ENCODE measurements at places on chromosomes 4 and X.

DNA sequence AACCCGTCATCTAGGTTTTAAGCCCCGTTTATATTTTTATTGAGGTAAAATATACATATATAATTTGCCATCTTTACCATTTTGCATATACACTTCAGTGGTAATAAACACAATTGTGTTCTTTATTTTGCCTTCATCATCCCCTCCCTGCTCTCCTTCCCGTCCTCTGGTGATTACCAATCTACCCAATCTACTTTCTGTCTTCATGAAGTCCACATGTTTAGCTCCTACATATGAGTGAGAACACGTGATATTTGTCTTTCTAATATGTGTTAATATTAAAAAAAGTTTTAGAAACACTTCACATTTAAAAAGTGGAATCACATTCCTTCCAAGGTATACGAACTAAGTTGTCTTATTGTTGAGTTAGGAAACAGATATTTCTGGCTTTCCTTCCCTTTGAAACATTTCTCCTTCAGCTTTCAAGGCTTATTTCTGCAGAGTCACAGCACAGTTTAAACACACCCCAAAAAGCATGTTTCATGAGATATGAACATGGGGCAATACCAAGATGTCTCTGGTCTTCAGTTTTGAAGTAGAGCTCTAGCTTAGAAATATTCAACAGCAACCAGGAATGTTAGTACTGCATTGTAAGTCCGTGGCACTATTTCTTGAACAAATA, 35.9 kb downstream of the GYPA start:
- no peak for DNase-seq

GRCh38 chrX:47293106-47293505, 60.3 kb downstream of the USP11 start:
- no peak for DNase-seq

GRCh38 chr4:109429545-109429944, 4.1 kb upstream of the SEC24B start:
- DNase-seq = no peak

DNA sequence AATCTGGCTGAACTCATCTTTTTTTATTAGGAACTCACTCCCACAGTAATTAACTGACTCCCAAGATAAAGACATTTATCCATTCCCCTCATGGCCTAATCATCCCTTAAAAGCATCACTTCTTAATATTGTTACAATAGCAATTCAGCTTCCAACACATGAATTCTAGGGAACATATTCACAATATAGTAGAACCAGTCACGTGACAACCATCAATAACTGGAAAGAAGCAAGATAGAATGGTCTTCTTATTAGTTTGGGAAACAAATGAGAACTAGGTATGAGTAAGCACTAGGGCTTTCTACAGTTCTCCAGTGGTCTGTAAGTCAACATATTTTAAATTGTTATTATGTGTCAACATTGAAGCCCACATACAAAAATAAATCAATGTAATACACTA, 170.1 kb downstream of the KLHL4 start:
- DNase-seq = no peak

- no peak for DNase-seq
Observed at GRCh38 chr4:114272226-114272625, 292.8 kb upstream of the ARSJ start.

- DNase-seq = no peak
Observed at GRCh38 chrX:132677233-132677716, 188.4 kb upstream of the MBNL3 start.

- no peak for DNase-seq
Observed at GRCh38 chr4:82696117-82696860, 102.3 kb downstream of the SCD5 start.

DNA sequence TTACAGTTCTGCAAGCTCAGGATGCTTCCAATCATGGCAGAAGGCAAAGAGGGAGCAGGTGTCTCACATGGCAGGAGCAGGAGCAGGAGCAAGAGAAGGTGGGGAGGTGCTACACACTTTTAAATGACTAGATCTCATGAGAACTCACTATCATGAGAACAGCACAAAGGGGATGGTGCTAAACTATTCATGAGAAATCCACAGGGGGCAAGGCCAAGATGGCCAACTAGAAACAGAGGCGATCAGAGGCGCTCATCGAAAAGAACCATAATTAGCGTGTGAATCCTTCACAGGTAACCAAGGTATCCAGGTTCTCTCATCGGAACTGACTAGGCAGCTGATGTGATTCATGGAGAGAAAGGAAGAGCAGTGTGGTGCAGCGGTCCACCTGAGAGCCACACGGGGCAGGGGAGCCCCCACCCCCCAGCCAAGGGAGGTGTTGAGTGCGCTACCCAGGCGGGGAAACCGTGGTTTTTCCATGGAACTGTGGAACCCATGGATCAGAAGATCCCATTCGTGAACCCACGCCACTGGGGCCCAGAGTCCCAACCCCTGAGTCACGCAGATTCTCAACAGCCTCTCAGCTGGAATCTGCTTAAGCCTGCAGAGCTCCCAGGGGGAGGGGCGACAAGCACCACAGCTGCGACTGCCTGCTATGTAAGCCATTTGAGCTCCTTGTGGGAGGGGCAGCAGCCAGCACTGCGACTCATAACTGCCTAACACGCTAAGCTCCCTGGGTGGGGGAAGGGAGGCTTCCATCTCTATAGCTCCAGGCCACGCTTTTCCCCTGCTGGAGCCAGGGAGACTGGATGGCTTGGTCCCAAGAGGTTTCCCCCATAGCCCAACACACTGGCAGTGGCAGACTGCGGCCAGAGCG, 46.7 kb downstream of the FGF16 start:
- DNase-seq = no peak
